ENCODE measurements at places on chromosomes 2 and 18. TPM values are rescaled to one million over a fixed set of nuclear protein-coding genes. Genes with fewer than 3 reads are reported as not detected.

GRCh38 chr2:151198645-151199044 is 63.0 kb downstream of the RBM43 start:
- no peak for DNase-seq

DNA sequence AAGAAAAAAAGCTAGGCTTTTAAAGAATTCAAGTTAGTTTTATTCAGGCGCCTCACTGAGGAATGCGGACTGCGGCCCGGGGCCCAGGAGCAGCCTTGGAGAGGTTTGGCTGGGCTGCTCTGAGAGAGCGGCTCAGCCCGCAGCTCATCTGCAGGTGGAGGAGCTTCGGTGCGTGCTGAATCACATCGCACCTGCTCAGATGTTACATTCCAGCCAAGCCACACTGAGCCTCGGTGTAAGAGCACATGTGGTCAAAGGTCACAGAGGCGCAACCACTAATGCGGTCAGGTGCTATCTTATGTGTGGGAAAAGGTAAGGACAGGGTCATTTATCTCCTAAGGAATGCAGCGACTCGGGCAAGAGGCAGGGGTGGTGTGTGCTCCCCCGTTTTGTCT is 17.1 kb upstream of the CNDP1 start:
- DNase-seq, result no peak

- DNase-seq, result no peak
These were observed 11.7 kb upstream of the ACYP2 start for GRCh38 chr2:54103454-54104314.

The CYRIA gene
- total RNA-seq, result 0.68 TPM

The UGT1A4 gene
- not detected for total RNA-seq

- no peak for DNase-seq
These were observed 12.6 kb downstream of the SPOPL start for GRCh38 chr2:138514173-138514572.

- DNase-seq, result no peak
These were observed 1.4 kb downstream of the NRP2 start for GRCh38 chr2:205683502-205684367.

DNA sequence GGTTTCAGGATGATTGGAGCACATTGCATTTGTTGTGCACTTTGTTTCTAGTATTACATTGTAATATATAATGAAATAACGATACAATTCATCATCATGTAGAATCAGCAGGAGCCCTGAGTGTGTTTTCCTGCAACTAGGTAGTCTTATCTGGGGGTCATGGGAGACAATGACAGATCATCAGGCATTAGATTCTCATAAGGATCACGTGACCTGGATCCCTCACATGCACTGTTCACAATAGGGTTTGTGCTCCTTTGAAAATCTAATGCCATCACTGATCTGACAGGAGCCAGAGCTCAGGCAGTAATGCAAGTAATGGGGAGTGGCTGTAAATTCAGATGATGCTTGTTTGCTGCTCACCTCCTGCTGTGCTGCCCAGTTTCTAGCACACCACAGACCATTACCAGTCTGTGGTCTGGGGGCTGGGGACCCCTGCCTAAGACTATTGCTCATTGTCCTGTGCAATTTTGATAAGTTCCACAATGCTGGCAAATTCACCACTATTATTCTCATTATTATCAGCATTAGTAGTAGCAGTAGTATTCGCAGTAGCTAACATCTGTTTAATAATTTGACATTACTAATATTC is 428.7 kb upstream of the TNP1 start:
- DNase-seq, result no peak

The SP140L gene
- total RNA-seq, result 85.6 TPM

The IL36A gene
- total RNA-seq, result not detected

DNA sequence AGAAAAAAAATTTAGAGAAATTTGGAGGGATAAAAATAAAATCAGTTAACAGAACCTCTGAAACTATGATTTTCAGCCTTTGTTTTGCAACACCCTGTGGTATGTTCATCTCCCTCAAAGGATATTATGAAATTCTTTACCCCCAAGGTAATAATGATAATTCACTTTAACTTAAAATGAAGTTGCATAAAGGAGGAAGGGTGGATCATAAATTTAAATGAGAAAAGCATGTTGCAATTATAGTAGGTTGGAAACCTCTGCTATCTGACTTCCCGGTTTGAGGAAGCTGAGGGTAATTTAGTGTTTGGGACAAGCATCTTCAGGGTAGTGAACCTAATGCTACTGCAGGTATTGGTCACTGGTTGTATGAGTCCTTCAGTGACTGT is 102.9 kb downstream of the BABAM2 start:
- no peak for DNase-seq

The LDLRAD4 gene
- total RNA-seq, result 112 TPM

GRCh38 chr2:151979694-151980093 is 119.2 kb downstream of the CACNB4 start:
- no peak for DNase-seq

DNA sequence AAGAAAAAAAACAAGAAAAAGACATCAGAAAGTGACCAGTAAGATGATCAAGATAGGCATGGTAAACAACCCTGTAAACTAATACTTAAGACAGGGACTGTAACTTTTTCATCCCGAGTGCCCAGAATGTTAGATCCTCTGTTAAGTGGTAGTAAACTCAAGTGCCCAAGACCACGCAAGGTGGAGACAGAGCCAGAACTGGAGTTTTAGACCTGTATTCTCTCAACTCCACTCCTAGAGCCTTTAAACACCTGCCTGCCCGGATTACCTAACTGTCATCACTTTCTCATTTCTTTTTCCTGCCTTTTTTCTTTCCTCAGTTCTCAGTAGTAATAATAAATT is 75.2 kb upstream of the CDCA7 start:
- DNase-seq, result no peak

DNA sequence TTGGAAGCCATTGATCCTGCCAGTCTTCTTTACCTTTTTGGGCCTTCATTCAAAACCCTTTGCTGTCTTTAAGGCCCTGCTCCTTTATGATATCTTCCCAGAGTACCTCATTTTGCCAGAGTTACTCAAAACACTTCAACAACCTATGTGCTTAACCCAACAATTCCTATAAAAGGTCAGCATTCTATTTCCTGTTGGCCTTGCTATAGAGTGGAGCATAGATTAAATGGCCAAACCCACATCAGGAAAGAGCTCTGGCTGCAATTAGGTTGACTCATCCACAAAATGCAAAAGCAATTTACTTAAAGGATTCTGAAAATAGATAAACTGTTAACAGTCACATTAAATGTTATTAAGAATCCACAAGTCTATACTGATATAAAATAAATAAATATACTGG is 21.2 kb downstream of the MRPL33 start:
- no peak for DNase-seq

- DNase-seq, result no peak
These were observed 471.8 kb downstream of the IRS1 start for GRCh38 chr2:226327830-226328229.

The TMEFF2 gene
- total RNA-seq, result not detected

The NYAP2 gene
- not detected for total RNA-seq

DNA sequence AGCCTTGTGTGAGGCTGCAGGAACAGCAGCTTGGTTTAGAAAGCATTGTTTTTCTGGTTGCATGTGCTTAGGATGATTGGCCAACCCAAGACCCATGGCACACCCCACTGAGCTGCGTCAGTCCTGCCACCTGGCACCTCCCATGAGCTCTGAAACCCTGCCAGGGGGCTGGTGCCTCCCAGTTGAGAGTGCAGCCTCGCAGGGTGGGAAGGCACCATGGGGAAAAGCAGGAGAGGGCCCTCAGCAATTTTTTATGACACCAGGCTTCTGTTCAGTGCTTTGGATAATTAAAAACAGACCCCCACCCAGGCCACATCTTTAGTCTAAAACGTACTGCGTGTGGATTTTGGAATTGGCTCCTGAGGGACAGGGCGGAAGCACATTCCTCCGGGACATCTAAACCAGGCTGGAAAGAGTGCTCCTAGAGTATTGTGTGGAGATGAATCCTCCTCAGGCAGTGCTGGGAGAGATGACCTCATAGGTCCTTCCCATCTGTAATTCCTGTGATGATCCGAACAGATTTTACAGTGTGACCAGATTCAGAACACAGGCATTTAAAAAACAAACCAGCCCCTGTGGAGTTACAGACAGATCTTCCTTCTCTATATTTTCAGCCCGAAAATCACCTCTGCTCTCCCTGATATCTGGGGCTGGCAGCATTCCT is 438.3 kb downstream of the ZNF521 start:
- no peak for DNase-seq

The TTR gene
- total RNA-seq, result not detected

- no peak for DNase-seq
These were observed 10.1 kb downstream of the CAPG start for GRCh38 chr2:85400023-85400422.

Measured in T-helper 17 cell (primary cell).